ENCODE measurements at places on chromosomes 1 and 21. TPM values are rescaled to one million over a fixed set of nuclear protein-coding genes. Genes with fewer than 3 reads are reported as not detected.
A peak's percentile ranks its signal among the peaks of the same experiment; 100 is the strongest.

GRCh38 chr1:97013941-97014340 lies 292.4 kb downstream of the PTBP2 start:
- H3K4me3 ChIP-seq, result no peak overlapping the region
- H3K36me3 ChIP-seq, result no peaks in the 10 kb centered on the region
- H3K27me3 ChIP-seq, result no peaks in the 10 kb centered on the region
- DNase-seq, result no peak
- H3K4me1 ChIP-seq, result no peaks in the 10 kb centered on the region

DNA sequence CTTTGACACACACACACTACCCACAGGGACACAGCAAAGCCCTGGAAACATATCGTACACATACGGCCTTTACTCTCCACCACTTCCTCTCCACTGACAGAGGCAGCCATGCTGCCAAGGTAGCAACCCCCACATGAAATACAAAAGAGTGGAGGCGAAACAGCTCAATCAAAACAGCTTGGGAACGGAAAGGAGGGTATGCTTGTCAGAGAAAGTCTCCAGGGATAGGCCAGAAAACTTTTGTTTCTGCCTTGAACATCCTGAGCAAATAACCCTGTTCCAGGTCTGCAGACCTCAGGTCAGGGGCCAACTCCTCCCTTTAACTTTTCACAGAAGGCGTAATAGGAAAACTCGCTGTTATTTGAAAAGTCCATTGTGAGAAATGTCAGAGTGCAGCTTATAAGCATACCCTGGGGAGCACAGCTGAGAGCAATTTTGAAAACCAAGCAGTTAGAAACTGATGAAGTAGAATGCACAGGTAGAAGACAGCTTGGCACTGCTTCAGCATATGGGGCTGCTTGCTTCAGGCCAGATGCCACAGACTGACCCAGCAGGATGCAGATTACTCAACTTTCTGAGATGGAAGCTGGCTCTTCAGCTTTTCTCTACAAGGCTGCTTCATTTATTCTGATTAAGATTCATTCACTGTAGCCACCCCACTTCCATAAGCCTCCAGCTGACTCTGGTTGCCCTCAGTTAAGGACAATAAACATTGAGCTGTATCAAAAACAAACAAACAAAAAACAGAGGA lies 18.0 kb downstream of the KIAA0319L start:
- DNase-seq, result peak; percentile 77

DNA sequence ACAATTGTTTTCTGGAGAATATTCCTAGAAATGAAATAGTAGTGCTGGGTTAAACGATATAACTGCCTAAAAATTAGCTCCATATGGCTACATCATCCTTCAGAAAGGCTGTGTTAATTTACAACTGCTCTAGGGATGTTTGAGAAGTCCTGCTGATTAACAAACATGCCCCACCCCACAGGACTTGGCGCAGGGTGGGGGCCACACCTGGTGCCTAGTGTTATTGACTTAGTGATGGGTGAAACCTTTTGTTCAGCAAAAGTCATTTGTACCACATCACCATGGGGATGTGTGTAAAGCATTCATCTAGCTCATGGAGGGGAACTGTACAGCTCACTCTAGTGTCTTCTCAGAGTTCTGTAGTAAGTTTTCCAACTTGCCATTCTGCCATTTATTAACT lies 492.8 kb downstream of the CAMTA1 start:
- no peaks in the 10 kb centered on the region for H3K36me3 ChIP-seq
- no peak overlapping the region for H3K4me3 ChIP-seq
- H3K4me1 ChIP-seq, result no peaks in the 10 kb centered on the region
- H3K27ac ChIP-seq, result no peak overlapping the region

DNA sequence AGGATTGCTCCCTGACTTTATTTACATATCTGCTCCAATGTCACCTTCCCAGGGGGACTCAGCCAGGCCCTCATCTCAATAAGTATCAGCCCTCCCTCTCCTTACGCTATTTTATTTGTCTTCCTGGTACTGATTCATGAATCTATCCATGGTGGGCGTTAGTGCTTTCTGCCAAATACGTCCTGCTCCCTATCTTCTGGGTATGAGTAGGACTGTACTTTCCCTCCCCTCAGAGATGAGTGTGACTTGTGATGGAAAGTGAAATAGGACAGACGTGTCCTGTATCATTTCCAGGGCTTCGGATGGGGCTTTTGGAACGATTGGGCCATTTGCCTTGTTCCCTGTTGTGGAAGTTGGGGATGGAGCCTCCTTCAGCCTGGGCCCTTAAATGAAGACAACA lies 47.5 kb downstream of the FOXO6 start:
- H3K27me3 ChIP-seq, result peaks cover 4% of the 10 kb centered on the region
- no peaks in the 10 kb centered on the region for H3K4me1 ChIP-seq
- DNase-seq, result no peak

DNA sequence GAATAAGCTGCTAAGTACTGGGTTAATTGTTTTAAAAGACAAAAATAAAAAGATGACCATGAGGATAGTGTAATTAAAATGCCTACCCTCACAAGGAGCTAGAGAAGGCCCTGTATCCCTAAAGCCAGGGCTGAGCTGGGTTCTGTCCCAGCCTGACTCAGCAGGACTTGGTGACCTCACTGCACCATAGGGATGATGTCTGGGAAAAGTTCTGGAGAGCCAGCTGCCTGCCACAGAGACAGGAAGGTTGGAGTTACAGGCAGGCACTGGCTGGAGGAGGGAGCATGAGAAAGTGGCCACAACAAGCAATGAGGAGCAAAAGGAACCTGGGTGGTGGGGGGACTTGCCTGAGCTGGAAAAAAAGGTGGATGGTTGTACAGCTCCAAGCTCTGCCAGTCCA lies 5.7 kb upstream of the TNR start:
- DNase-seq, result no peak
- no peaks in the 10 kb centered on the region for H3K4me1 ChIP-seq
- no peak overlapping the region for H3K27ac ChIP-seq
- no peak overlapping the region for H3K4me3 ChIP-seq

DNA sequence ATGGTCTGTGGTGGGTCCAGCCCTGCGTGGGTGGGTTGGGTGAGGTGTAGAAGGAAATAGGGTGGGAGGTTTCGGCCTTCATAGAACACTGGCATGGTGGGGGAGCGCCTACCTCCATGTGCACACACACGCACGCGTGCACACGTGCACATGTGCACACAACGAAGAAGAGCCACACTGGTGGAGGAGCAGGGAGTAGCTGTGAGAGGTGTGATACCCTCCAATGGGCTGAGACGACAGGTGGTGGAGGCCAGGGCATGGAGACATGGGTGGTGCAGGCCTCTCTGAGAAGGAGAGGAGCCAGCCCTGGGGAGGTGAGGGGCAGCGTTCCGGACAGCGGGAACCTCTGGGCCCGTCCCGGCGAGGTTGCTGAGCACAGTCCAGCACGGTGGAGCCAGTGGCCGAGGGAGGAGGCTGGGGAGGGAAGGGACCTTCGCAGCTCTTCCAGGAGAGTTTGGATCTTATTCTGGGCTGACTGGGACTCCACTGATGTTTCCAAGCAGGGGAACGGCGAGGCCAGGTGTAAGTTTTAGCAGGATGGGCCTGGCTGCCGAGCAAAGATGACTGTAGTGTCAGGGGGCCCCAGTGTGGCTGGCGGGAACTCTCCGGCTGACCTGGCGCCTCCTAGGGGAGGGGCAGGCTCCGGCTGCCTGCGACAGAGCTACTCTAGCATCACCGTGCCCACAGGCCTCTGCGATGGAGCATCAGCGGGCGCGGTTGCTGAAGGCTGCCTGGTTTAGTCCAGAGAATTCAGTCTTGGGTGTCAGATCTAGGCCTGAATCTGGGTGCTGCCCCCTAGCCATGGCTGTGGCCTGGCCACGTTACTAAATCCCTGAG lies 107.2 kb downstream of the ARHGEF10L start:
- H3K27me3 ChIP-seq, result no peaks in the 10 kb centered on the region
- H3K4me1 ChIP-seq, result no peaks in the 10 kb centered on the region
- DNase-seq, result no peak
- H3K36me3 ChIP-seq, result no peaks in the 10 kb centered on the region

- H3K4me1 ChIP-seq, result no peaks in the 10 kb centered on the region
- no peak overlapping the region for H3K27ac ChIP-seq
- H3K27me3 ChIP-seq, result no peaks in the 10 kb centered on the region
- no peak for DNase-seq
- no peaks in the 10 kb centered on the region for H3K36me3 ChIP-seq
These were observed 80.4 kb downstream of the AJAP1 start for GRCh38 chr1:4734791-4735190.

- peak; percentile 2 for DNase-seq
- H3K27ac ChIP-seq, result no peak overlapping the region
- no peaks in the 10 kb centered on the region for H3K4me1 ChIP-seq
- no peaks in the 10 kb centered on the region for H3K36me3 ChIP-seq
These were observed 81.9 kb upstream of the HAO2 start for GRCh38 chr1:119286587-119287181.

GRCh38 chr1:234928642-234929041 lies 200.0 kb downstream of the TOMM20 start:
- no peak for DNase-seq
- H3K36me3 ChIP-seq, result no peaks in the 10 kb centered on the region
- no peaks in the 10 kb centered on the region for H3K27me3 ChIP-seq
- no peak overlapping the region for H3K27ac ChIP-seq
- H3K4me1 ChIP-seq, result peaks cover 52% of the 10 kb centered on the region

DNA sequence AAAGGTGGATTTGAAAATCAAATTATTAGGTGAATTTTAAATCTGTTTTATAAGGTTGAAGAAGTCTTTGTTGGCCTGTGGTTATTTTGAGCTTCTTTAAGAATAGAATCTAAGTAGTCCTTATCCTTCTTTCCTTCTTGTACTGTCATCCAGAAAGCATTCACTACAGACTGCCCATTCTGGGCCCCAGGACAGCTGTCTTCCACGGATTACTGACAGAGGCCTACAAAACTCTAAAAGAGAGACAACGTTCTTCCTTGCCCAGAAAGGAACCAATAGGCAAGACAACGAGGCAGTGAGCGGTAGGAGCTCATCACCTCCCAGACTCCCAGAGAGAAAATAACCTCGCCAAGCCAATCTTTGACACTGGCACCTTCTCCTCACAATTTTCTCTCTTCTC lies 24.4 kb upstream of the PIGC start:
- no peak for DNase-seq
- no peak overlapping the region for H3K4me3 ChIP-seq
- H3K27ac ChIP-seq, result no peak overlapping the region
- H3K4me1 ChIP-seq, result no peaks in the 10 kb centered on the region
- no peaks in the 10 kb centered on the region for H3K36me3 ChIP-seq
- H3K27me3 ChIP-seq, result no peaks in the 10 kb centered on the region

GRCh38 chr1:194047206-194047605 lies 860.8 kb upstream of the B3GALT2 start:
- H3K27ac ChIP-seq, result no peak overlapping the region
- no peaks in the 10 kb centered on the region for H3K27me3 ChIP-seq
- peaks cover 13% of the 10 kb centered on the region for H3K4me1 ChIP-seq
- no peak overlapping the region for H3K4me3 ChIP-seq

- peaks cover 43% of the 10 kb centered on the region for H3K4me1 ChIP-seq
- DNase-seq, result peak; percentile 82
- H3K36me3 ChIP-seq, result no peaks in the 10 kb centered on the region
- H3K27me3 ChIP-seq, result no peaks in the 10 kb centered on the region
These were observed 1.6 kb upstream of the CLSTN1 start for GRCh38 chr1:9825093-9826074.

- H3K4me3 ChIP-seq, result peak overlapping the region; percentile 66
- H3K27ac ChIP-seq, result peak overlapping the region; percentile 36
- peaks cover 22% of the 10 kb centered on the region for H3K4me1 ChIP-seq
- no peak for DNase-seq
These were observed 634 bp upstream of the SPATA6 start for GRCh38 chr1:48472638-48473037.

- DNase-seq, result peak; percentile 85
- peak overlapping the region; percentile 100 for H3K4me3 ChIP-seq
- H3K36me3 ChIP-seq, result no peaks in the 10 kb centered on the region
- peak overlapping the region; percentile 84 for H3K27ac ChIP-seq
These were observed 1.0 kb upstream of the ATP2B4 start for GRCh38 chr1:203625628-203626019.

- peak; percentile 97 for DNase-seq
- peak within 1 kb of the TSS; percentile 93 for H3K4me3 ChIP-seq
- H3K4me1 ChIP-seq, result peaks cover 62% of the 10 kb centered on the region
- H3K36me3 ChIP-seq, result no peaks in the 10 kb centered on the region
These were observed at the start of gene HDAC1 for GRCh38 chr1:32291708-32292538. Gene HDAC1 (plus strand): TSS chr1:32292083. CDS start chr1:32292170, 87 bp downstream.

GRCh38 chr1:198651650-198652400 lies 13.0 kb downstream of the PTPRC start:
- no peak for DNase-seq
- peaks cover 91% of the 10 kb centered on the region for H3K4me1 ChIP-seq
- peak overlapping the region; percentile 73 for H3K27ac ChIP-seq
- H3K36me3 ChIP-seq, result peaks cover 15% of the 10 kb centered on the region

DNA sequence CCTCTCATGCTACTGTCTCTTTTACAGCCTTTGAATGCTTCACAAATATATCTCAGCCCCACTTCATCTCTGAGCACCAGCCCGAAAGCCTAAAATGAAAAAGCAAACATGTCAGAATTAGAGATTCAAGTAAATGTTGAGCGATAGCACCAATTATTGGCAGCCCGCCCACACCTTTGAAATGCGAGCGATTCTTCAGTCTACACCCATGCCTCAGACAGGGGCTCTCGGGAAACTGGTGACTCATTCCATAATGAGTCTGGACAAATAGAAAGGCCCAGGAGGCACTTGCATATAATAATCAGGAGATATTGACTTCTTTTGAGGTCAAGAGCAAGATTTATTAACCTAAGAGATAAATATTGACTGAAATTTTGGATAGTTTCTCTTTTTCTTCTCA lies 487.3 kb upstream of the PTBP2 start:
- no peak overlapping the region for H3K4me3 ChIP-seq
- H3K4me1 ChIP-seq, result no peaks in the 10 kb centered on the region
- H3K27ac ChIP-seq, result no peak overlapping the region
- H3K27me3 ChIP-seq, result no peaks in the 10 kb centered on the region

OR2L3 gene
- 0.17 TPM for total RNA-seq

ROR1 gene
- total RNA-seq, result not detected

LINGO4 gene
- total RNA-seq, result 0.36 TPM

GNG4 gene
- total RNA-seq, result not detected

SPAG17 gene
- not detected for total RNA-seq

CELA3B gene
- not detected for total RNA-seq

TTLL7 gene
- 0.06 TPM for total RNA-seq

CASQ2 gene
- total RNA-seq, result not detected
